Tibial nerve (tissue), 4 donors: ENCODE measurements at places on chromosomes 11 and 22. TPM values are rescaled to one million over a fixed set of nuclear protein-coding genes. Genes with fewer than 3 reads are reported as not detected.
A peak's percentile ranks its signal among the peaks of the same experiment; 100 is the strongest.

The A4GALT gene
- total RNA-seq = 102 TPM

The PRAME gene
- not detected for total RNA-seq

The ARFGAP3 gene
- 49.2 TPM for total RNA-seq

The EHF gene
- not detected for total RNA-seq

The OR51E1 gene
- total RNA-seq = 0.39 TPM

The CSNK2A3 gene
- 0.90 TPM for total RNA-seq

The TRIM29 gene
- total RNA-seq = 2.4 TPM

The KREMEN1 gene
- total RNA-seq = 5.4 TPM

The ABCC8 gene
- total RNA-seq = 8.6 TPM

The THOC5 gene
- total RNA-seq = 65.9 TPM

The APOL4 gene
- 57.6 TPM for total RNA-seq

DNA sequence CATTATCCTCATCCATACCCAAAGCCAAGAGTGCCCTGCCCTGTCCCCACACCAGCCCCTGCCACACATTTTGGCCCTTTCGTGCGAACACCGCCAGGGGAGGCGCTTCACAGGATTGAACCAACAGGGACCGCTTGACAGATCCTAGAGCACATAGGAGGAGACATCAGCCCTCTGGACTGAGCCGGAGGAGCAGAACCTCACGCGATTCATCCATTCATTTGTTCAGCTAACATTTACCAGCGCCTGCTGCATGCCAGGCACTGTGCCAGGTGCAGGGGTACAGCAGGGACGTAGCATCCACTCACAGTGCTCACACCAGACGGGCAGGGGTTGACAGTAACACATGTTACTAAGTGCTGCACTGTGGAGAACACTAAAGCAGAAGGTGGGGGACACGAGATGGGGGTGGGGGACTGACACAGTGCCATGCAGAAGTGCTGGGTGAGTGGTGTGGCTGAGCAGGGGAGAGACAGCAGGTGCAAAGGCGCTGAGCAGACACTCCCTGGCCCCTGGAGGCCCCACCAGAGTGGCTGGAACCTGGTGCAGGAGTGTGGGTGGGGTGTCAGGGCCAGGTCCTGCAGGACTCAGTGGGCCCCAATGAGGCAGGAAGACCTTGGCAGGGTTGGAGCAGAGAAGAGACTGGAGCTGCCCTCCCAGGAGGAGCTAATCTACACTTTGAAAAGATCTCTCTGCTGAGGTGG lies 3.4 kb downstream of the GNAZ start:
- H3K4me1 ChIP-seq = peaks cover 21% of the 10 kb centered on the region
- H3K4me3 ChIP-seq = no peak overlapping the region
- H3K27ac ChIP-seq = no peak overlapping the region
- no peak for DNase-seq

DNA sequence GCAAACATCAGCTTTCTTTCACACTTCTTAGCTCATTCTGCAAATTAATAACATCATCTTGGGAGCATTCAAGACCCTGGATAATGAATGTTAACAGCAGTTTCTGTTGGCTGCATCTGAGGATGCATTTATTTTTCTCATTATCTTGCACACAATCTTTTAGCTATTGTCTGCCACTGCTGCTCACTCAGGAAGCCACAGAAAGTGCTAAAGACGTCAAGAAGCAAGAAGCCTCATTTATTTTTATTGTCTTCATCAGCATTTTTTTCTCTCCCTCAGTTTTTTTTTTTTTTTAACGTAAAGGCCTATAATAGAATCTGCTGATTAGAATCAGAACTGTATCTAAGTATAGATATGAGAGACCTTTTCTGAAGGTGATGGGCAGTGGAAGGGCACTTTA lies 1339.4 kb downstream of the FAM181B start:
- no peaks in the 10 kb centered on the region for H3K27me3 ChIP-seq
- H3K4me1 ChIP-seq = no peaks in the 10 kb centered on the region
- no peak overlapping the region for H3K27ac ChIP-seq
- no peak for DNase-seq
- no peak overlapping the region for H3K4me3 ChIP-seq
- H3K36me3 ChIP-seq = no peaks in the 10 kb centered on the region

- no peak for DNase-seq
- no peaks in the 10 kb centered on the region for H3K27me3 ChIP-seq
- no peaks in the 10 kb centered on the region for H3K36me3 ChIP-seq
- H3K4me3 ChIP-seq = peak overlapping the region; percentile 40
Measured at GRCh38 chr11:104163100-104164027, 583 bp downstream of the PDGFD start.

GRCh38 chr22:44153710-44154109 lies 27.0 kb upstream of the PARVG start:
- DNase-seq = no peak
- H3K4me3 ChIP-seq = no peak overlapping the region
- no peaks in the 10 kb centered on the region for H3K4me1 ChIP-seq
- no peaks in the 10 kb centered on the region for H3K36me3 ChIP-seq

- no peak for DNase-seq
- H3K4me3 ChIP-seq = no peak overlapping the region
- H3K4me1 ChIP-seq = no peaks in the 10 kb centered on the region
- H3K27ac ChIP-seq = no peak overlapping the region
- no peaks in the 10 kb centered on the region for H3K27me3 ChIP-seq
- no peaks in the 10 kb centered on the region for H3K36me3 ChIP-seq
Measured at GRCh38 chr22:49013707-49014106, 814.0 kb downstream of the BRD1 start.

DNA sequence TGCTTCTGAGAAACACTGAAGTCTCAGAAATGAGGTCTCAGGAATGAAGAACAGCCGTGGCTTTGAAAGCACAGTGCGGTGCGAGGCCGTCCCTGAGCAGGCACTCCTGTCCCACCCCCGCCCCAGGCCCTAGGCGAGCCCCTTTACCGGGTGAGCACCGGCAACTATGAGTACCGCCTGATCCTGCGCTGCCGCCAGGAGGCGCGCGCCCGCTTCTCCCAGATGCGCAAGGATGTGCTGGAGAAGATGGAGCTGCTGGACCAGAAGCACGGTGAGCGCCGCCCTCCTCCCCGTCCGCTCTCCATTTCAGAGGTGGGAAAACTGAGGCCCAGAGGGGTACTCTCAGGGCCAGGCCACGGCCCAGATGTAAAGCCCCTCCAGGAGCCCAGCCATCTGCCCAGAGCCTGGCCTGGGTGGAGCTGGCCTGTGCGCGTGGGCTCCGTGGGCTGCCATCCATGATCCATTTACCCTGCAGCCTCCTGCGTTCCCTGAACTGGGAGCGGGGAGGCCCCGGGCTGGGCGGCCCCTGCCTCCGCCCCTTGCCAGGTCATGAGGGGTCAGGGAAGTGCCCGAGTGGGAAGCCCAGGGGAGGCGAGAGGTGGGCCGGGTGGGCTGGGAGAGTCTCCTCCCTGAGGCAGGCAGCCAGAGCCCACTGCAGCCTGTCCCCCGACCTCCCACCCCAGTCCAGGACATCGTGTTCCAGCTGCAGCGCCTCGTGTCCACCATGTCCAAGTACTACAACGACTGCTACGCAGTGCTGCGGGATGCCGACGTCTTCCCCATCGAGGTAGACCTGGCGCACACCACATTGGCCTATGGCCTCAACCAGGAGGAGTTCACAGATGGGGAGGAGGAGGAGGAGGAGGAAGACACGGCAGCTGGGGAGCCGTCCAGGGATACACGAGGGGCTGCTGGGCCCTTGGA lies 9.5 kb downstream of the SLC16A8 start:
- peaks cover 7% of the 10 kb centered on the region for H3K36me3 ChIP-seq
- H3K27me3 ChIP-seq = no peaks in the 10 kb centered on the region
- H3K4me1 ChIP-seq = peaks cover 15% of the 10 kb centered on the region
- H3K4me3 ChIP-seq = no peak overlapping the region

- H3K36me3 ChIP-seq = no peaks in the 10 kb centered on the region
- no peaks in the 10 kb centered on the region for H3K4me1 ChIP-seq
- H3K4me3 ChIP-seq = no peak overlapping the region
- no peaks in the 10 kb centered on the region for H3K27me3 ChIP-seq
- DNase-seq = no peak
Measured at GRCh38 chr11:75133976-75134375, 16.9 kb upstream of the SLCO2B1 start.

- DNase-seq = no peak
- H3K4me3 ChIP-seq = no peak overlapping the region
- no peaks in the 10 kb centered on the region for H3K27me3 ChIP-seq
- no peak overlapping the region for H3K27ac ChIP-seq
Measured at GRCh38 chr22:39765661-39766060, 127.9 kb downstream of the ENTHD1 start.

DNA sequence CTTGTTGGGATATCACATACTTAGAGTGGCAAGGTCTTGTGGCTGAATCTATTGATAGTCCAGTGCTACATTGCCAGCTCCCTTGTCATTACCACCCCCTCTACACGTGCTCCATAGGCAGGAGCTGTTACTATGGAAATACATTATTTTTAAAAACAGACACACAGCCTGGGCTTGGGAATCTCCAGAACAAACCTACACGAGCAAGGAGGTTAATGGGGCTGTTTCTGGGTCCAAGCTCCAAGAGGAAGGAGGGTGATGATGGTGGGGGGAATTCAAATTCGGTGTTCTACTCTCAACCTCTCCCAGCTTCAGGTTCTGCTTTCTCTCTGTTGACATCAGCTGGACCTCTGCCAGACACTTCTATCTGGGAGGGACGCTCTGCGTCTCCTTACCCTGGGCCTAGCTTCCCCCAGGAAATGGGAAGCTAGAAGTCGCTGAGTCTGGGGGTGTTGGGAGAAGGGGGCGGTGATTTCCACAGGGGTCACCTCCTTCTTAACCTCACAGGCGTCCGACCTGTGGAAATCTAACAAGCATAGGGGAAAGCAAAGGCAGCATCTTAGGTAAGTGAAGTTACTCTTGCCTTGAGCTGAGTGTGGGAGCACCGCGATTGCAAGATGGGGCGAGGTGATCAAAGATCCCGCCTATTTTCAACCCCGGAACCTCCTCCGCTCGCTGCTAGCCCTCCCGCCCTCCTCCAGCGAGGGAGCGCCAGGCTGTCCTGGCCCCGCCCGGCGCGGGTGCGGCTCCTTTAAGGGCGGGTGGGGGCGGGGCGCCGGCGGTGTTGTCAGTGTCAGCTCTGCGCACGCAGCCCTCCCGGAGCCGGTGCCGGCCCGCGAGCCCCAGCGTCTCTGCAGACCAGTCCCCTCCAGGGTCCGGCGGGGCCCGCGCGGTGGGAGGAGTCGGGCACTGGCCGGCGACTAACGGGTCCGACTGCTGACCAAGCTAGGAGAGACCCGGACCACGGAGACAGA lies at the start of gene C2CD2L:
TSS of gene C2CD2L (plus strand) at position 781 of the 974 bp plus-strand sequence. CDS start 398 bp downstream, outside the sequence.
- H3K36me3 ChIP-seq = no peaks in the 10 kb centered on the region
- peak within 1 kb of the TSS; percentile 91 for H3K27ac ChIP-seq
- peaks cover 23% of the 10 kb centered on the region for H3K4me1 ChIP-seq
- H3K27me3 ChIP-seq = no peaks in the 10 kb centered on the region
- H3K4me3 ChIP-seq = peak within 1 kb of the TSS; percentile 90

GRCh38 chr11:16596231-16596630 lies 142.2 kb upstream of the C11orf58 start:
- no peaks in the 10 kb centered on the region for H3K36me3 ChIP-seq
- no peak for DNase-seq
- peaks cover 10% of the 10 kb centered on the region for H3K4me1 ChIP-seq
- H3K27ac ChIP-seq = no peak overlapping the region

DNA sequence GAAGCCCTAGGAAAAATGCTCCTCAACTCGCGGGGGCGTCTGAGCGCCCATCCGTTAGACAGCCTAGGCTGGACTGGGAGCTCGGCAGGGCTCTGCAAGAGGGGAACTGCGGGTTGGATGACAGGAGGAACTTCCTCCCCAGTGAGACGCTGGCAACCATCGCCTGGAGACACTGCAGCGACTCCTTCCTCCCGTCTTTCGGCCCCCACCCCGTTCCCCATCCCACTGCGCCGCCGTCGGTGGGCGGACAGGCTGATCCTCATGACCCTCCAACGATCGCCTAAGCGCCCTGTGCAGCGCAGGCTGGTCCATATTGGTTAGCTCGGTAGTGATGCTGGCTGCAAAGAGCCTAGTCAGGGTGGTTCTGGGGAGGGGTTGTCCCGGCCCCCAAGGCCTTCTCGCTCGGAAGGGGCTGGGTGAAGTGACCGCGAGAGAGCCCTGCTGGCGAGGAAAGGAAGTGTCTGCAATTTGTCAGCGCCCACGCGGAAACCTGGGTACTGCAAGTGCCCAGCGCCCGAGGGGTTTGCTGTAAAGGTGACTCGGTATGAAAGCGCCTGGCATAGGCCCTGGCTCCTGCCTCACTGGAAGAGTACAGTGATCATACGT lies 638 bp downstream of the NRGN start:
- no peaks in the 10 kb centered on the region for H3K36me3 ChIP-seq
- H3K27ac ChIP-seq = no peak overlapping the region
- H3K27me3 ChIP-seq = peaks cover 53% of the 10 kb centered on the region
- H3K4me3 ChIP-seq = peak overlapping the region; percentile 59
- no peaks in the 10 kb centered on the region for H3K4me1 ChIP-seq
- no peak for DNase-seq

DNA sequence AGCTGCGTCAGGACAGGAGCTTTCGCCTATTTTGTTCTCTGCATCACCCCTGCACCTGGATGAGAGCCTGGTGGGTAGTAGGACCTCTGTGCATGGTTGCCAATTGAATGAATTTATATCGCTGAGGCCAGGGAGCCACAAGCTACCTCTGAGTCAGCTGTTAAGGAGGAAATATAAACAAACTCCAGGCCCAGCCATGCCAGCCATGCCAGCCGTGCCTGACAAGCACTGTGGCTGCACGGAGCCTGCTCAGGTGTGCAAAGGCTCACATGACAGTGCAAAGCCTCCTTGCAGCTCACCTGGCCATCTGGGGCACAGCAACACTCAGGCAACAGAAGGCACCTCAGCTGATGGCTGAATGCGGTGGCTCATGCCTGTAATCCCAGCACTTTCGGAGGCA lies 33.7 kb upstream of the LINC01488 start:
- H3K36me3 ChIP-seq = no peaks in the 10 kb centered on the region
- H3K27me3 ChIP-seq = no peaks in the 10 kb centered on the region

DNA sequence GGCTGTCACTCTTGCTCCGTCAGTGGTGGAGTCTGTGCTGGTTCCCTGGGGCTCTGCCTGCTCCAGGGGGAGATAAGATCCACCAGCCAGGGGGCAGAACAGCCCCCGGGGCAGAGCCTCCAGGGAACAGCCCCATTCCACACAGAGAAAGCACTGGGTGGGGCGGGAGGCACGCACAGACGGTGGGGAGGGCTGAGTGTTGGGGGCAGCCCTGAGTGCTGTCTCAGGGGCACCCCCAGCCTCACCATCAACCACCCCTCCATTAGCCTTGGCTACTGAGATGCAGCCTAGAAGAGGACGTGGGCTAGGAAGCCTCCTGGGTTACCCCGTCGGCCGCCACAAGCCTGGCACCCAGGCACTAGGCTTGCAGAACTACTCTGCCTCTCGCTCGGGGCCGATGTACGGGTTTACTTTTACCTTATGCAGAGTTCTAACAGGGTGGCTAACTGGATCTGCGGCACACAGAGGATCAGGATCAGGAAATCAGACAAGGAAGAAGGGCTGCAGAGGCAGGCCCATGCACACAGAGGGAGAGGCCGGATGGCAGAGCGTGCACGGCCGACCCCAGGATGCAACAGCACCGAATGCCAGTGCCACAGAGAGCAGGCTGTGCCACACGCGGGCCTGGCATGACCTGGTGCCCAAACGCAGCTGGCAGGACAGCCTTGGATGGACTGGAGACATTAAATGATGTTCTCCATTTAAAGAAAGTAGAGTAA lies 140.5 kb downstream of the CTTN start:
- DNase-seq = no peak
- H3K27me3 ChIP-seq = no peaks in the 10 kb centered on the region
- no peaks in the 10 kb centered on the region for H3K4me1 ChIP-seq
- H3K36me3 ChIP-seq = no peaks in the 10 kb centered on the region
- H3K4me3 ChIP-seq = no peak overlapping the region

- no peak overlapping the region for H3K27ac ChIP-seq
- no peaks in the 10 kb centered on the region for H3K27me3 ChIP-seq
- no peak overlapping the region for H3K4me3 ChIP-seq
- no peaks in the 10 kb centered on the region for H3K36me3 ChIP-seq
- H3K4me1 ChIP-seq = no peaks in the 10 kb centered on the region
- no peak for DNase-seq
Measured at GRCh38 chr11:92340839-92341238, 116.2 kb downstream of the FAT3 start.

- no peak overlapping the region for H3K4me3 ChIP-seq
- DNase-seq = no peak
Measured at GRCh38 chr22:28072066-28072465, 153.0 kb upstream of the PITPNB start.
